Activated T-helper 17 cell treated with anti-CD3 and anti-CD28 coated beads, Interleukin-2, amount 50 U/mL, for 72 hours (primary cell): ENCODE measurements at places on chromosomes 4 and X.

DNA sequence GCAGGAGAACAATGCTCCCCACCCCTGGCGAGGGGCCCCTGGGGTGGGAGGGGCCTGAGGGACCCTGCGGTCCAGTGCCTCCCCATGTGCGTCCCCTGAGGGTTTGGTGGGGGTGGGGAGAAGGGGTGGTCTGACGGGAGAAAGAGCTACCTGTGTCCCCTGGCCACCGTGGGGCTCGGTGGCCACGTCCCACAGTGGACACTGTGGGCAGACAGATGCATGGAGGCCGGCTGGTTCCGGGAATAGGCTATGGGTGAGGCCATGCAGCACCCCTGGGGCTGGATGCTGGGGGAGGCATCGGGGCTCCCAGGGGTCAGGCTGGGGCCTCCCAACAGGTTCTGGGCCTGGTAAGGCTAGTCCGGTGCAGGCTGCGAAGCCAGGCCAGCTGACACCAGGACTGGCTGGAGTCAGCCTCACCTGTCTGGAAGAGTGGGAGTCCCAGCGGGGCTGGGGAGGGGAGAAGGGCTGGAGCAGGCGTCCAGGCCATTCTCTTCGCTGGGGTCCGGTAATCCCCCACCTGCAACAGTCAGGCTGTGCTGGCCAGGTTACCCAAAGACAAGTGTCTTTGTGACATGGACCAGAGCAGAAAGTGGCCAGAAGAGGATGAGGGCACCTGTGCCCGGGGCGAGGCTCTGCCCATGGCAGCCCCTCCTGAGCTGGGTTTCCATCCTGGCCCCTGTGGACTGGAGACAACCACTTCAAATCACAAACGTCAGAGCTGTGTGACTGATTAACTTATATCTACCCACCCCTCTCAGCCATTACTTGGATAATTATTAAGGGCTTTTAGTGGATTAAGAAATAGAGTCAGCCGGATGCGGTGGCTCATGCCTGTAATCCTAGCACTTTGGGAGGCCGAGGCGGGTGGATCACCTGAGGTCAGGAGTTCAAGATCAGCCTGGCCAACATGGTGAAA lies 1.4 kb upstream of the FAM53A start:
- no peak for ATAC-seq

- ATAC-seq, result no peak
These were observed 135.9 kb upstream of the ARHGEF9 start for GRCh38 chrX:63920875-63921274.

GRCh38 chr4:101604976-101605375 lies 185.6 kb upstream of the BANK1 start:
- ATAC-seq, result no peak

DNA sequence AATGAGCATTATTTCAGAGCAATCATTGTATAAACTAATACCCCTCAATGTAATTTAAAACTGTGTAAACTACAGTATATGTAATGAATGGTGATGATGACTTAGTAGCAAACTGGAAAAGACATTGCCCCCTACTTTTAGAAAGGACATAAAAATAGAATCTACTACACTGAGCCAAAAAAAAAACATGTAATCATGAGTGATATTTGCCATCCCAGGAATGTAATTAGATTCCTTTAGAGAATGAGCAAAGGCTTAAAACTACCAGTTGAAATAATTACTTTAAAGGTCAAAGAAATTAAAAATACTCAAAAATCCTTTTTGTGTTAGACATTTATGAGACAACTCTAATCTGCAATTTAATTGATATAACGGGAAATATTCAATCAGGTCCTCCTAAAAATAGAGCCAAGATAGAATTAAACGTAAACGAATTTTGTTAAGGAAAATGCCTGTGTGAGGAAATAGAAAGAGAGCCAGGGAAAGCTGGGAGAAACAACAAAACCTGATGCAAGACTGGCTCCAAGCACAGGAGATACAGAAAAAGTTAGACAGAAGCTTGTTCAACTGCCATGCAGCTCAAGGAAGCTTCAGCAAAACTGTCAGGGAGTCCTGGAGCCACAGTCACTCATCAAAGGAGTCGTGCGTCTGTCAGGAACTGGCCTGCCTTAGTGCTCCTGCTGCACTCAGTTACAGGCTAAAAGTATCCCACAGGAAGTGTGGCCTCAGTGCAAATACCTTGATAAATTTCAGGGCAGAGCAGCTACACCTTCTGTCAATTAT lies 655.7 kb upstream of the INTU start:
- ATAC-seq, result no peak

DNA sequence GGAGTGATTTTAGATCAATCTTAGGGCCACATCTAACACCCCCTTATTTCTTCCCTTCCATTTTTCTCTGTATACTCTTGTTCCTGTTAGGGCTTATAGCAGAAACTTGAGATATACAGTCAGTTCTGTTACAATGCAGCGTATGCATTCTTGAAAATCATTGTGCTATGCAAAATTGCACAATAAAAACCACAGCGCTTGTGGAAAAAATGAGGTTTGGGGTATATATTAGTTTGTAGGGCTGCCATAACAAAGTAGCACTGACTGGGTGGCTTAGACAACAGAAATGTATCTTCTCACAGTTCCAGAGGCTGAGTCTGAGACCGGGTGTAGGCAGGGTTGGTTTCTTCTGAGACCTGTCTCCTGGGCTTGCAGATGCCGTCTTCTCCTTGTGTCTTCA lies 59.0 kb downstream of the WWC2 start:
- ATAC-seq, result no peak

GRCh38 chr4:149999485-150000074 lies 78.7 kb upstream of the DCLK2 start:
- ATAC-seq, result no peak

GRCh38 chr4:1556541-1557220 lies 127.4 kb downstream of the FAM53A start:
- ATAC-seq, result no peak

- ATAC-seq, result no peak
These were observed 94.2 kb downstream of the LARP1B start for GRCh38 chr4:128155231-128155855.

- no peak for ATAC-seq
These were observed 2.2 kb downstream of the FUNDC2 start for GRCh38 chrX:155028877-155029291.

DNA sequence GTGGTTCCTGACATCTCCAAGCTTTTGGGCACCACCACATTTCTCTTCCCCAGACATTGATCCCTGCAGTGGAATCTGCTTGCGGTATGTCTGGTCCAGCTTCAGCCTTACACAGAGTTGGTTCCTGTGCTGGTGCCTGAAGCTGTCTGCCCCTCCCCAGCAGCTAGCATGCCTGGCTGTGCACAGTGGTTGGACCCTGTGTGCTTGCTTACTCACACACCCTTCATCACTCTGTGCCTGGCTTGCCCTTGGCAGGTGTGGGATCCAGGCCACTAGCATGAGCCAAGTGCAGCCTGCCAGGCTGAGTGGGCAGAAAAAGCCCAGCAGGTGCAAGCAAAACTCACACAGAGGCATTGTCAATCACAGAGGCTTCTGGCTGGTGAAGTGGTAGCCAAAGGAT lies 473.8 kb downstream of the ACTRT1 start:
- ATAC-seq, result no peak

DNA sequence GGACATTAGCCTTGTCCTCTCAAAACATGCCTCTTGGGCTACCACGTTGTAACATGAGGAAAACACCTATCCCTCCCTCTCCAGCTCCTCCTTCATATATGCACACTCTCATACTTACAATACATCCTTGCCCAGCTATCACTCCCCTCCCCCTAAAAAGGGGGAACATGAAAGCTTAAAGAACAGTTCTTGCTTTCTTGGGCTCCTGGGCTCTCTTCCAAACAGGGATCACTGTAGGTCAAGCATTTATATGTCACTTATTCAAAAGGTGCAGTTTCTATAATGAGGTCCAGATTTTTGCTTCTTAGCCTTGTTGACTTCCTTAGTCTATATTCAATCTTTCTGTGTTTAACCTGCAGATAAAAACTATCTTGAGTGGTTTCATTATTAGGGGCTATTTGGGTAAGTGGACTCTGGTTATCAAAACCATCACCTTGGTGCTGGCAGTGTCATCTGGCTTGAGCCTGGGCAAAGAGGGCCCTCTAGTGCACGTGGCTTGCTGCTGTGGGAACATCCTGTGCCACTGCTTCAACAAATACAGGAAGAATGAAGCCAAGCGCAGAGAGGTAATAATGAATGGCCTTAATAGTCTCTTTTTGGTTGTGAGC lies 119.4 kb downstream of the AKAP4 start:
- ATAC-seq, result no peak

DNA sequence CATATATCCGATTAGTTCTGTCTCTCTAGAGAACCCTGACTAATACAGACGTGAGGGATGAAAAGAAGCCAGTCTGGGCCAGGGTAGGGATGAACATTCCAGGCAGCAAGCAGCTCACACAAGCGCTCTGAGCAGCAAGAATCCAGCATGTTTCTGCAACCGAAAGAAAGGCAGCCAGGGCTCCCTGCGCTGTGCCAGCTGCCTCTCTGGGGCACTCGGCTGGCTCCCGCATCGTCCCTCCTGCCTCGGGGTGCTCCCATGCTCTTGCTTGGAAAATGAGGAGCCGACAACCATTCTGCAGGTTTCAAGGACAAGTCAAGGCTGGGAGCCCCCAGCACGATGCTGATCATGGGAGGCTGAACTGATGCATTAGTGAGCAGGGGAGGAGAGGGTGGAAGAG lies 7.0 kb downstream of the JAKMIP1 start:
- ATAC-seq, result no peak

DNA sequence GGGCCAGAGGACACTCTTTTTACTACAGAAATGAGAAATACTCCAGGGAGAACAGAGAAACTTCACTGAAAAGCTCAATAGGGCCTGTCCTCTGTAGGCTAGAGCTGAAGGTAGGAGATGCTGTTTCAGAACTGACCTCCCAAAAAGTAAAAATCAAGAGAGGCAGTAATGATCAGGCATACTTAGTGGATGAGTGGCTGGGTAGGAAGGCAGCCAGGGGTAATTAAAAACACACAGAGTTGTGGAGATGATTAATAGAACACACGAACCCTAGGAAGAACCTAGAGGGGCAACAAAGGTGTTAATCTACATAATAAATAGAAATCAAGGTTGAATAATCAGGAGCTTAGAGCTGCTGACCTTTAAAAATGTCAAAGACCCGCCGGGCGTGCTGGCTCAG lies 582.4 kb upstream of the ADGRL3 start:
- ATAC-seq, result no peak

DNA sequence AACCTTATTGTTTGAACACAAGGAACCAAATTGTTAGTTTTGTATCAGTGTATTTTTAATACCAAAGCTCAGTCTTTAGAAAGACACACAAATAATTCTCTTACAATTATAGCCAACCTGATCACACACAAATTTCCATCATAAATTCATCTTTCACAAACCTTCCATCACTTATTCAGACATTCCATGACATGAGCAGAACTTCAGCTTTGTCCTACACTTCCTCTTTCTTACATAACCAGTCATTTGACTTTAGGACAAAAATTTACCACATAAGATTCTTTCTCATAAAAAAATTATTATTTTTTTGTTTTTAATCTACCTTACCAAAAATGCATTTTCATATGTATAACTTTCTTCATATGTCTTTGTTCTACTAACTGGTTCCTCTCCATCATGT lies 312.2 kb downstream of the GALNTL6 start:
- no peak for ATAC-seq

- ATAC-seq, result no peak
These were observed 21.5 kb downstream of the NELFA start for GRCh38 chr4:1987296-1987695.

DNA sequence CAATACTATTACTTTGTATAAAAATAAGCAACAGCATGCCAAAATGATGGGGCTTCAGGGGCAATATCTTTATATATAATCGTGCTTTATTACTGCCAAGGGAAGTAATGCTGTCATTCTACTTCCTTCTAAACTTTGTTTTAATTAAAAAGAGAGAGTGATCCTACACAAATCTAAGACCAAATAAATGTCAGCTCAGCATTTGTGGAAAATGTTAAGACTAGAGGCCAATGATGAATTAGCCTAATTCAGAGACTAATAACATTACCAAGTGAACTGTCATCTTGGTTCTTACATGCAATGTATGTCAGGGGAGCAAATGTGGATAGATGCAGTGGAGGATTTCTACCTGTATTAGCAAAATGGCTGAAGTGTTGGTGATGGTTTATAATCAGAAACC lies 166.4 kb upstream of the PTCHD1 start:
- ATAC-seq, result no peak

- ATAC-seq, result no peak
These were observed 94.8 kb upstream of the ELOVL6 start for GRCh38 chr4:110292994-110293744.

GRCh38 chr4:128916832-128917231 lies 107.3 kb downstream of the JADE1 start:
- ATAC-seq, result no peak

DNA sequence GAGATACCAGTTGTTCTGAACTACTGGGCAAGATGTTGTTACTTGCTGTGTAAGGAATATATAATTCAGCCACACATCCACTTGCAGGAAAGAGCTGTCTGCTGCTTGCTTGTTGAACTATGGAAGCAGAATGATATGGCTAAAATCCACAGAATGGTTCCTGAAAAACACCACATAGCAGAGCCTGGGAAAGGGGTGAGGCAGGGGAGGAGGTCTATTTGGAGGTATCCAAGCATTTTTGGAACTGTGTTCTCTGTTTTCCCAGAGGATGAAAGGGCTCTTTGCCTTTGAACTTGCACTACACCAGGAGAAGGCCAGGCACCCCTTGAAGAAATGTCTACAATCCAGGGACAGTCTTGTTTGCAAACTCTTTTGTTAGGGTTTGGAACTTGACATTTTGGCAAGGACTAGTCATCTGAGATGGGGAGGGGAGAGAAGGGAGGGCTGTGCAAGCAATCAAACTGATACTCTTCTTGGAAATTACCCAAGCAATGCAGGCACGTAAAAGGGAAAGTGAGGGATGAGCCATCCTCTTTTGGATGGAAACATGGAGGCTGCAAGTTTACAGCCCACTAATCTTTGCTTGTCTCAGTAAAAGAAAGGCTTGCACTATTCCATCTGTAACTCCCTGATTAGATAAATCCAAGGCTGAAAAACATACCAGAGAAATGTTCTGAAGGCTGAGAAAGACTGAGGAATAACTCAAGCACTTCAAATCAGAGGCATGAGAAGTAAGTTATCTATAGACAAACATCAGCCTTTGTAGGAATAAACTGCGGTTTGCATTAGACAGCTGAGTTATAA lies 141.0 kb downstream of the TSPAN5 start:
- peak; percentile 62 for ATAC-seq

- ATAC-seq, result peak; percentile 28
These were observed 2.5 kb downstream of the P2RY8 start for GRCh38 chrX:1534301-1535168.
